ENCODE measurements at places on chromosomes 2 and 18.

- peak; percentile 48 for DNase-seq
Measured at GRCh38 chr2:119308793-119309330, 57.8 kb downstream of the C2orf76 start.

- DNase-seq: no peak
Measured at GRCh38 chr2:65716698-65717097, 284.3 kb upstream of the SPRED2 start.

DNA sequence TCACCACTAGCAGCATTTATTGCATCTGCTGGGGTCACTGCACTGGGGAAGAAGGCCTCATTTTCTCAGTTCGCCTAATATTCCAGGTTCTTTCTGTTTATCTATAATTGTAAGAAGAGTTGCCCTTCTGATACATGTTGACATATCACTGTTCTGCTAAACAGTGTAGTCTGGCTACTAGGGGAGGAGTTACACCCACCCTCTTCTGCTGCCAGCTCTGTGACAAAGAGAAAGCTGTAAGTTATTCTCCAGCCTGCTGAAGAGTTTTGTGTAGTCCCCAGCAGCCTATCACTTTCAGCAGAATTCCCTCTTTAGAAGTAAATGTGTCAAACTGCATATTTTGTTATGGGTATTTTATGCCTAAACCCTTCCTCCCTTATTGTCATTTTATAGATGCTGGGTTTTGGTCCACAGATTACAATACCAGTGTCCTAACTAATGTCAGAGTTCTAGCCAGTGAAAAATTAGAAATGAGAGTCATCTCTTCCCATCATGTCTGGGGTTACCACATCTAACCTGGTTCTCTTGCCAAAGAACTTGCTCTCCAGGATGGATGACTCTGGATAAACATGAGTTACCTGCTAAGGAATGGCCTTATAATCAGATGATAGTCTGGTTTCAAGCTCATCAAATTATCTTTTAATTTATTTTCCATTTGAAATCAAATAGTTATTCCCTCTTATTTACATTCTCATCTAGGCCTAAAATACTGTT lies 5.6 kb upstream of the MBOAT2 start:
- DNase-seq: no peak

DNA sequence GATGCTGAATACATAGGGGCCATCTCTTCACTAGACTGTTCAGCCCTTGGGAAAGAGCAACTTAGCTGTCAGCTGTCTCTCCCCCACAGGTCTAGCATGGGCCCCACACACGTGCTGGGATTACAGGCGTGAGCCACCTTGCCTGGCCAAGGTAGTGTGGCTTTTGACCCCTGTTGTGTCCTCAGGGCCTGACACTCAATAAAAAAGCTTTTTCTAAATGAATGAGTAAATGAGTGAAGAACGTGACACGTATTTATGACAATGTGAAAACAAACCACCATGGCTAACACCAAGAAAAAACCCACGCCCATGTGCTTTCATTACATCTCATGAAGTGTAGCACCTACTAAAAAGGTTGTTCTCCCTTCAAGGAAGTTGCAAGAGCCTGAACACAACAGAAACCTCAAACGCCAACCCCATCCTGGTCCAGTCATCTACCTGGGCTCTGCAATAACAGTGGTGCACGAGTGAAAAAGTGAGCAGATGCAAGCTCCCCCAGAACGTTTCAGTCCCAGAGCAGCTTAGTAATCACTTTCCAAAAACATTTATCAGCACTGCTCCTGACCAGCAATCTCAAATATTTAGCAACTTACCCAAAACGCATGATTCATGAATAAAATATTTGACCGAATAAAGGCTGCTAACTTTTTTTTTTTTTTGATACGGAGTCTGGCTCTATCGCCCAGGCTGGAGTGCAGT lies 3.4 kb downstream of the WDFY1 start:
- DNase-seq: no peak

GRCh38 chr2:43068631-43069517 lies 157.5 kb downstream of the ZFP36L2 start:
- no peak for DNase-seq

DNA sequence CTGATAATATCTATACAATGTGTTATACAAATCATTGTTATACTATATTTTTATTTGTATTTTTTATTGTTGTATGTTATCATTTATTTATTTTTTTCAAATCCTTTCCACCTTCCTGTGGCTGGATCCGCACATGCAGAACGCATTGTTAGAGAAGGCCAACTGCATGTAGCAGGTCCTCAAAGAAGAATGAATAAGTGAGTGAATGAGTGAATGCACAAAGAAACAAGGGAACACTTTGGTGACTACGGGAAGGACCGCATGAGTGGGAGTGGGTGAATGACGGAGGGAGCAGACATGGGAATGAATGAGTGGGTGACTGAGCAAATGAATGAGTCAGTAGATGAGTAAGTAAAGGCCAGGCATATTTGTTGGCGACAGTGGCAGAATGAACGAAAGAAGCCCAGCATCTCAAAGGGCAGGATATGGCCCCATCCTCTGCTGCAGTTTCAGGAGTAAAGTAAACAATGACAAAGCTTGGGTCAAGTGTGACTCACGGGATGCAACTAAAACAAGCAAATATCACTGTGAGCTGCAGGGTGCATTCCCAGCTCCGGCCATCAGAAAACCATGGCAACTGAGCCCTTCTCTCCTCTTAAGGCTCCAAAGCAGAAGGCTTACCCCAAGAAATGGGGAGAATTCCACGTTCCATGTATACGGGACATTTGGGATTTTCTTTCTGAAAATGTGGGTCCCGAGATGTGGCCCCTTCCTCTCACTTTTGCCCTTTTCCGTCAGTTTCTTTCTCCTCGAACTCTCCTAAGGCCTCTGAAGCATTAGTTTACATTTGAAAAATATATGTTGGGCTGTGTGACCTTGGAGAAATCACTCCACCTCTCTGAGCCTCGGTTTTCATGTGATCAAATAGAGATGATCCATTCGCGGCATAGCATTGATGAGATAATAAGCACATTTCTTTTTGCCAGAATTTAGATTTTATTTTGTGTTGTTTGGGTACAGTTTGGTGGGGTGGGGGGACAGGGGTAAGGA lies 24.5 kb downstream of the KCNF1 start:
- DNase-seq: no peak

DNA sequence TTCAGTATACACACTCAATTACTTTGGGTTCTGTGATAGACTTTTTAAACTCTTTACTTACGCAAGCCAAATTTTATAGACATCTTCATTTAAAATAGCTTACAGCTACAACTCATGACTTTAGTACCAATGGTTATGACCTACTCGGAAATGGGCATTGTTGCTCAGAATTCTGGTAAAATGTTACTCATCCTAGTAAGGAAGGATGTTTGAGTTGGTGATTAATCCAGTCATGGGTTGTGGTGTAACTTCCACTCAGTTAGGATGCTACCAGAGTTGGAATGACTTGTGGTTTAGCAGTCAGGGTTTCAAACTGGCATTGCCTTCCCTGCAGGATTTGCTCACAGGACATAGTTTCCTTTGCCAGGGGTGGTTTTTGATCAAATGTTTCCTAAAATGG lies 7.4 kb upstream of the NPC1 start:
- no peak for DNase-seq
